ENCODE measurements at places on chromosomes 2 and 18.
A peak's percentile ranks its signal among the peaks of the same experiment; 100 is the strongest.

GRCh38 chr2:219907011-219907365 lies 279.6 kb downstream of the SLC4A3 start:
- no peak for DNase-seq

- DNase-seq, result no peak
Observed at GRCh38 chr18:6504605-6505497, 90.1 kb upstream of the L3MBTL4 start.

- no peak for DNase-seq
Observed at GRCh38 chr2:28292491-28292890, 100.2 kb upstream of the FOSL2 start.

GRCh38 chr2:109638795-109639194 lies 24.6 kb downstream of the SOWAHC start:
- DNase-seq, result no peak

DNA sequence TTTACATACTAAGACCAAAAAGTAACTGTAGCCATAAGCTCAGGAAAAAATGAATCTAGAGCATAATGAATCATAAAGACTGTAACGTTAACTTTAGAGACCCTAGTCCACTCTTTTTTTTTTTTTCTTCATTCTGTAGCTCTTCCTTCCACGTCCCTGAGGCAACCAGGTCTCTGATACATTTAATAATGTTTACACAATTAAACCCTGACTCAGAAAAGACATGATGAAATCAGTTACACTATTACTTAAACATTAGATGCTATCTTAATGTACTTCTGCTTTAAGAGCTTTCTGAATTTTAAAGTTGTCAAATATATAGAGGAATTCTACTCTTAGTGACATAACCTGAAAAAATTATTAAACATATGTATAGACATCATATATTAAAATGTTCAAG lies 1121.5 kb upstream of the DDX18 start:
- no peak for DNase-seq

DNA sequence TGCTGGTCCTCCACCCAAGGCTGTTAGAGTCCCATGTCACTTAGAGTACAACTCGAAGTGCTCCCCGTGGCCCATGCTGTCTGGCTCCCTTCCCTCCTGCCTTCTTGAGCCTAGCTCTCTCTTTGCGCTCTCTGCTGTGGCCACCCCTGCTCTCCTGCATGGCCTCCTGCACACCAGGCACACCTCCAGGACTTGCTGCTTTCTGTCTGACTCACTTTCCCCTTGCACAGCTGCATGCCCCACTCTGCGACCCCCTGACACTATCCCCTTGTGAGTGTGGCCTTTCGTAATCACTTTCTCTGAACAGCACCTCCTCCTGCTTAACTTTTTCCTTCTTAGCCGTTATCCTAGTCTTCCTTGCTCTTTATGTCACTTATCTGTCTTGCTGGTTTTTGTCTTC lies 343.6 kb downstream of the TGIF1 start:
- peak; percentile 49 for DNase-seq

DNA sequence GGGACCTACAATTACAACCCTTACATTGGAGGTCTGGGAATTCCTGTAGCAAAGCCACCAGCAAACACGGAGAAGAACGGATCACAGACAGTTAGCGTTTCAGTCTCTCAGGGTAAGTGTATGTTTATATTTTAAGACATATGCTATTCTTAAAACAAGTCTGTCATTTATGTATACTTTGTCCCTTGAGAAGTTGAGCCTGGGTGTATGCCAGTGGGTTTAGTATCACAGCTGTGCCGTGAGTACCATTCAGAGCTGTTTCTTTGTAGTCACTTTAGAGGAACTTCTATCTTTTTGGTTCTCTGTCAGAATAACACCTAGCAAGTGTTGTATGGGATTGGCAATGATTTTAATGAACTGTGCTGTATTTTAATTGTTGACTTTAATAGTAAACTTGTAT lies 125.6 kb downstream of the BIRC6 start:
- no peak for DNase-seq

All from dermis blood vessel endothelial cell (primary cell).